NCI-H1930 (cell line): ENCODE measurements at places on chromosomes 7 and 10.
A peak's percentile ranks its signal among the peaks of the same experiment; 100 is the strongest.

GRCh38 chr7:16078076-16078952 is 343.0 kb downstream of the CRPPA start:
- DNase-seq = peak; percentile 42

DNA sequence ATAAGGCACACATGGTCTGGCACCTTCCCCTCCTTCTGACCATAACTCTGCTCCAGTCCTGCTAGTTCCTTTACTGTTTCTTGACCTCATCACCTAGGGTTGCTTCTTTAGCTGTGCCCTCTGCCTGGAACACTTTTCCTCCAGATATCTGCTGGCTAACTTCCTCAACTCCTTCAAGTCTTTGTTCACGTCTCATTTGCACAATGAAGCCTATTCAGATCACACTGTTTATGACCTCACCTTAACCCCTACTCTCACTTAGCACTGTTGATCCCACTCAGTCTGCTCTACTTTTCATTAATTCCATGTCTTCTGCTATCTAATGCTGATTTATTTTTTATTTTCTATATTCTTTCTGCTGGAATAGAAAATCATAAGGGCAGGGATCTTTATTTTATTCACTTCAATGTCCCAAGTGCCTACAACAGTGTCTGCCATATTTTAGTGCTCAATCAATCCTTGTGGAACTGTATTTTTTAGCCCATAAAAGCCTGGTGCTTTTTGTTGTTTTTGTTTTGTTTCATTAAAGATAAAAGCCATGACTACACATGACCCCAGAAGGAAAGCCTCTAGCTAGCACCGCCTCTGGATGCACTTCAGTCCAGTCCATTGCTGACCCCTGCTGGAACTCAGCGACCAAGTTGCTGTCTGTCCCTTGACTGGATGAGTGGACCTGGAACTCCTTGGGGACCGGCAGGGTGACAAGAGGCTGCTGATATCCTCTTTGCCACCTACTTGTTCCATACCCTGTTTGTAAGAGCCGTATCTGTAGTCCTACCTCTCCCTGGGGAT is 12.3 kb downstream of the KLF14 start:
- DNase-seq = peak; percentile 72

GRCh38 chr10:43216931-43217562 is 49.8 kb downstream of the RASGEF1A start:
- DNase-seq = no peak

DNA sequence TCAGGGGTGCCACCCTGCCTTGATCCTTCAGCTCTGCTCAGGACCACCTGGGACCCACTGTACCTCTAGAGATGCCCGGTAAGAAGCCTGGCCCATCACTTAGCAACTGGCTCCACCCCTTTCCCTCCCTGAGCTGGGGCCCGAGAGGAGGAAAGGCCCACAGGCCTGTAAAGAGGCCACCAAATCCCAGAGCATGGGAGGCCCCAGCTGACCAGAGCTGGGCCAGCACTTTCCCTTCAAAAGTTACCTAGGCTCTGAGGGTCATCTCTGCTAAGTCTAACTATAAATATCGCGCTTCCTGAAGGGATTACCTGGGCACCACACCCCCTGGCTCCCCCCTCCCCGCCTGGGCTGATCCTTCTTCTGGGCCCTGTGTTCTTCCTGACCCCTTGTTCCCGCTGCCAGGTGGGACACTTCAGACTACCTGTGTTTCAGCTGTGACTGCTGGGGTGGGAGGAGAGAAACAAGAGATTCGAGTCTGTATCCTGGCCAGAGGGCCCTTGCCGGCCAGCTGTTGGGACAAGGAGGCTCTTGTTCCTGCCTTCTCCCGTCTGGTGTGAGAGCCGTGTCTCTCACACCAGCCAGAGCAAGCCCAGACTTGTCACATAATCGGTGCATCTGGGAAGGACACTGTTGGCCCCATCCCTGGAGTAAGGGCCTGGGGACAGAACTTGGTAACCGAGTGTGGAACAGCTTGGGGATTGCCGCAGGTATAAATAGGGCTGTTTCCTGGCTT is 22.8 kb upstream of the ANKRD2 start:
- no peak for DNase-seq

DNA sequence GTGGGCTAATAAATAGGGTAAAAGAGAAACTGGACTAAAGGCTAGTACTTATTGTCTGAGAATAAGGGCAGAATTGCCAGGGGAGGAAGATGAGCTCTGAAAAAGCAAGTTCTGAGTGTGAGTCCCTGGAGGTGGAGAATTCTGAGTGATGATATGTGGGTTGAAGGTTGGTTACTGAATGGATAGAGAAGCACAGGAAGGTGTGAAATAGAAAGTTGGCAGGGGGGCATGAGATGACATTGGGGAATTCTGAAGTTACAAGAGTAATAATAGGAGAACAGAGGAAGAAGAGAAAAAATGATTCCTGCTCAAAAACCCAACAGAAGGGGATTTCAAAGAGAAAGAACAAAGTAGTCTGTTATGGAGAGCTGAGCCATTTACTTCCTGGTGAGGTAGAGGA is 76.9 kb downstream of the PRKCQ start:
- DNase-seq = no peak

DNA sequence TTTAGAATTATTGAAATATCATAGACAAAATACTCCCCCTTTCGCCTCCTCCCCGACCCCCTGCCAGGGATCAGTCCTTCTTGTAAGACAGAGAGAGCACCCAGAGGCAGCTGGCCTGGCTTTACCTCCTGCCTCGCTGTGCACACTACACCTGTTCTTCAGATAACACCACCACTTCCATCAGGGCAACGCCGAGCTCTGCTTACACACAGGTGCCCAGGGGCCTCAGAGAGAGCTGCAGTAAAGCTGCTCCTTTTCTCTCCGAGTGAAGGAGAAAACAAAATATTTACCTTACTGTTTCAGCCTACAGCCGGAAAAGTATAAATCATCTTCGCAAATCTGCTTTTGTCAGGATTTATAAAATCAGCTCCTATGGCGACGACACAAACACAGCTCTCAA is 80.7 kb downstream of the HIPK2 start:
- peak; percentile 13 for DNase-seq

GRCh38 chr10:93596539-93596938 is 4.5 kb downstream of the RBP4 start:
- DNase-seq = no peak

DNA sequence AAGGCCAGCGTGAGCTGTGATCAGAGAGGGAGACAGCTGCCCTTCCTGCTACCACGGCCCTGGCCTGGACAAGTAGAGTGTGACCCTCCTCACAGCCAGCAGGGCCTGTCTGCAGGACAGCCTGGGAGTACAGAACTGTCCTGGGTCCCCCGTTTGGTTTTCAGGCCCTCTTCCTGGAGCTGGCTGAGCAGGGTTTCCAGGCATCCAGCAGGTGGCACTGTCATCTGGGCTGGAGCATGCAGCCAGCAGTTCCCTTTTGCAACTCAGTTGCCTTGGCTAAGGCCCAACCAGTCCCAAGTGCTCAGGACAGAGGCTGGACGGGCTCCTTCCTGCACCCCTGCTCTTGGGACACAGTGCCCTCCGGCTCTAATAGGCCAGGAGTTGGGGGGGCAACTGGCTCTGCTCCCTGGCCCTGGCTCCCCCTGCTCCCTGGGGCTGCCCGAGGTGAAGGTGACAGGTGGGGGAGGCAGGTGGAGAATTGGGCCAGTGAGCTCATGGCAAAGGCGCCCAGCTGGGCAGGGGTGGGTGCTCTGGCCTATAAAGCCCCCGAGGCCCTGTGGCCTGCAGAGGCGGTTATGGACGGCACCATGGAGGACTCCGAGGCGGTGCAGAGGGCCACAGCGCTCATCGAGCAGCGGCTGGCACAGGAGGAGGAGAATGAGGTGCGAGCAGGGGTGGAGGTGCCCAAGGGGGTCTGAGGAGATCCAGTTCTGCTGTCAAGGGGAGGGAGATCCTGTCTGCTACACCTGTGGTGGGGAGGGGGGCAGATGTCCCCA is at the start of gene ANKRD2:
TSS of gene ANKRD2 (plus strand) at position 566 of the 776 bp plus-strand sequence. CDS start at position 576, 10 bp downstream.
- DNase-seq = peak; percentile 27

DNA sequence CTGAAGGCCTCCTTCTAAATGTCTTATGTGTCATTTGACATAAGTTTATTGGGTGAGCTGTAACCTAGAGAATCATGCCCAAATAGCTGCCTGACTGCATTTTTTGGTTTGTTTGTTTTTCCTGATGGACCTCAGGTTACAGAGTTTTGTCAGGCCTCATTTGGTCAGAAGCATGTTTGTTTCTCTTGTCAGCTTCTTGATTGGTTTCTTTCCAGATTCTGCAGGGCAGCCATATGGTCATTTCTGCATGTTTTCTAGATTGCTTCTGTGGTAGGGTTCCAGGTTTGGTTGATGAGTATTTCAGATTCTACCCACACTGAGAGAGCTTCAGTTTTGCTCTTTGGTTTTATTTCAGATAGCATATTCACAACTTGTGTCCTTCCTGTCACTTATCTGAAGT is 28.0 kb downstream of the GLCCI1 start:
- no peak for DNase-seq

- peak; percentile 67 for DNase-seq
Measured at GRCh38 chr7:98470485-98471240, 69.8 kb upstream of the BAIAP2L1 start.

DNA sequence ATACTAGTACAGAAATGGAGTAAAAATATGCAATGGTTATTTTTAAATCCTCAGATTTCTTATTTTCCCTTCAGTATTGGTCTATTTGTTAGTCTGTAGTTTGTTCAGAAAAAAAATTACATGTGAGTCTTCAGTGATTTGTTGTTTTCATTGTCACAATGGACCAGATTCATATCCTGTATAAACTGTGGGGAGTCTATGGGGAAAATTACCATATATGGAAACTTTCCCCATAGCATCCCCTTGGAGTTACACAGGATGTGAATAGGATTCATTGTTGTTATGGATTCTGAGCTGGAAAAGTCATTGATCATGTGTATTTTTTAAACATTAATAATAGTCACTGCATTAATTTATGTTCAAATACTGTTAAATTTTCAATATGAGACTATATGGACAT is 72.6 kb downstream of the ST7 start:
- DNase-seq = no peak

- no peak for DNase-seq
Measured at GRCh38 chr10:16787361-16787791, 29.8 kb downstream of the RSU1 start.

DNA sequence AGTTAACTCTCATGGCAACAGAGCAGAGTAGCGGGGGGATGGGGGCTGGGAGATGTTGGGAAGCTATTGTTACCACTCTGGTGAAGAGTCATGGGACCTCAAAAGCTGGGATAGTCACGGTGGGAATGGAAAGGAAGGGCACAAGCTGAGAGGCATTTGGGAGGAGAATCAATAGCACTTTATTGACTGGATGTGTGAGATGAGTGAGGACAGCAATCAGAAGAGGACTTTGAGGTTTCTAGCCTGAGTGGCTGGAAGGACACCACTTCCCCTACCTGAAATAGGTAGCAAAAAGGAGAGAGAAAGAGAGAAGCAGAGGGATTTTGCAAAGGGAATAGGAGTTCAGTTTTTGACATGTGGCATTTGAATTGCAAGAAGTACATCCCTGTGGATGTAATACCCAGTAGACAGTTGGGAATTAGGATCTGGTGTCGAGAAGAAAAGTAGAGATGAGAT is 27.2 kb downstream of the SCD start:
- DNase-seq = no peak

DNA sequence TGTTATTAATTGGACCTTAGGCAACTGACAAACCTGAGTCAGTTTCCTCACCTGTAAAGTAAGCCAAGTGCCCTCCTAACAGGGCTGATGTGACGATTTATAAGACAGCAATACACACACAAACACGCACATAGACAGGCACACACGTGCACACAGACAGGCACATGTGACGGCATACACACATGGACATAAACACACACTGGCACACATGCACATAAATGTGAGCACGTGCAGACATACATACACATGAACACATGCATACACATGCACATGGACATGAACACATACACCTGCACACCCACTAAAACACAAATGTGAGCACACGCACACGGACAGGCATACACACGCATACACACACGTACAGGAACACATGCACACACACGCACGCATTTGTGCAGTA is 148.9 kb downstream of the PRKCQ start:
- DNase-seq = no peak

GRCh38 chr7:66464059-66464458 is 164.6 kb upstream of the KCTD7 start:
- no peak for DNase-seq

- DNase-seq = no peak
Measured at GRCh38 chr7:46291601-46292150, 370.6 kb upstream of the IGFBP3 start.

DNA sequence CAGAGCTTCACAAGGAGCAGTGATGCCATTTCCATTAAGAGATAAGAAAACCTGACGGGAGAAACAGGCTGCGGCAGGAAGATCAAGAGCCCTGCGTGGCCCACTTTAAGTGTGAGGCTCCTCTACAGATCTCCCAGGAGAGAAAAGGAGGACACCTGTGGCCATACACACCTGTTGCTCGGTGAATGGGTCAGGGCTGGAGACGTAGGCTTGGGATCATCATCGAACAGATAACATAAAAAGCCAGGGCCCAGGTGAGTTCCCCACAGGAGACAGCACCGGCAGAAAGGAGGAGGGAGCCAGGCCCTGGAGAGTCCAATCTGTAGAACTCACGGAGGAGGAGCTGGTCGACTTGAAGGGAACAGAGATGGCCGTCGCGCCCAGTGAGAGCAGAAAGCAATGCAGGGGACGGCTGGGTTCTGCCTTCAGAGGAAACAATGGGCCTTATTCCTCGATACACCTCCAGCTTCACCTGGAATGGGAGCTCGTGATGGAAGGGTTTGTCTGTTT is 556.8 kb downstream of the DNAJB6 start:
- no peak for DNase-seq

DNA sequence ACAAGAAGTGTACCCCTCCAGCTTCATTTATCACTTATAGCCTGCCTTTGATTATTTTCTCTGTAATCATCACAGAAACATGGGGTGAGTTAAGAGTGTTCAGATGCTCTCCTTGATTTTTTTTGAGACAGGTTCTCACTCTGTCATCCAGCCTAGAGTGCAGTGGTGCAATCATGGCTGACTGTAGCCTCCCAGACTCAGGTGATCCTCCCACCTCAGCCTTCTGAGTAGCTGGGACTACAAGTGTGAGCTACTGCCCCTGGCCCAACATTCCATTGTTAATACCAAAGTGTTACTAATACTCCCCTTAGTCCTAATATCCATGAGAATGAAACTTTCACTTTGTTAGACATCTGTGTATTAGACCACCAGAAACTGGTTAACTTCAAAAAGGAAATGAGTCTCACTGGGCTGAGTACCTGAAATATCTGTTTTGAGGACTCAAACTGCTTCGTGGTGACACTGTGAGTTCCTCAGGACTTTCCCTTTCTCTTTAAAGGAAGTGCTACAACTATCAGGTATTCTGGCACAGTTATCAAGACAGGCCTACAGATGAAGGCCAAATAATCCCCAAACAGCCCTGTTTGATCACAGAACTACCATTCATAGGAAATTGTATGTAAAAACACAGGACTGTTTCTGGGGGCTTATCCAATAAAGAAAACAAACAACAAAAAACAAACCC is 20.5 kb upstream of the CFAP70 start:
- no peak for DNase-seq

- DNase-seq = no peak
Measured at GRCh38 chr10:91590904-91591796, 41.7 kb downstream of the PPP1R3C start.

GRCh38 chr10:5888351-5888750 is 1.3 kb downstream of the ANKRD16 start:
- no peak for DNase-seq

- DNase-seq = no peak
Measured at GRCh38 chr7:131897016-131897789, 340.8 kb upstream of the PODXL start.

- DNase-seq = no peak
Measured at GRCh38 chr10:115558252-115558651, 465.1 kb downstream of the ATRNL1 start.
